ENCODE measurements at places on chromosomes 11 and 22.

DNA sequence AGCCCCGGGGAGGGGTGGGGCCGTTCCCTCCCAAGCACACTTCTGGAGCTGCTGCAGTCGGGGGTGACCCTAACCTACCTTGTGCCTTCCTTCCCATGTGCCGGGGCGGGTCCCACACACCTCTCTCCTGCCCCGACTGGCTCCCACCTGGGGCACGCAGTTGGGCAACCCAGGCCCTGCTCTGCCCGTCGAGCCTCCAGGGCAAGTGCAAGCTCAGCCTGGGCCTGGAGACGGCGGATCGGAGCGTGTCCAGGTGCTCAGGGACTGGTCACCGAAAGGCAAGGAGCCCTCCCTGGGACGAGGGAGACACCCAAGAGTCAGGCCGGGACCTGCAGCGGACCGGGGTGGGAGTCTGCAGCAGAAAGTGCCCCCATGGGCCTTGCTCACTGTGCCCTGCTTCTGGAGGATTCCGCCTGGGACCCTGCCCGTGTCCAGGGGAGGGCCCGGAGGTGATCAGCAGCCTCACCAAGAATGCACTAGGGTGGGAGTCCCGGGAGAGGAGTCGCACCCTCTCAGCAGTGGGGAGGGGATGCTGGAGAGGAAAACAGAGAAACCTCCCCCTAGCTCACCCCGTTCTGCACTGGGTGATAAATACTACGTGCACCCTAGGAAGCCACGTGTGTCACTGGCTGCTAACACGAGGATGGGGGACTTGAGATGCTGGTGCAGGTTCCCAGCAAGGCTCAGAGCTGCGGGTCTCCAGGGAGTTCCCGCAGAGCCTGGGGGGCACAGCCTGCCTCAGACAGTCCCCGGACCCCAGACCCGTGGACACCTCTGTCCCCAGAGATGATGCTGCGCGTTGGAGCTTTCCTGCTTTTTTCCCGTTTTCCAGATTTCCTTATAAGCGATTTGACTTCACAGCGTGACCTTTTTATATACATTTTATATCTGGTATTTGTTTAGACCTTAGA is 5.2 kb upstream of the GATD1 start:
- DNase-seq, result no peak

- DNase-seq, result no peak
These were observed 183.7 kb upstream of the CADM1 start for GRCh38 chr11:115687934-115688333.

DNA sequence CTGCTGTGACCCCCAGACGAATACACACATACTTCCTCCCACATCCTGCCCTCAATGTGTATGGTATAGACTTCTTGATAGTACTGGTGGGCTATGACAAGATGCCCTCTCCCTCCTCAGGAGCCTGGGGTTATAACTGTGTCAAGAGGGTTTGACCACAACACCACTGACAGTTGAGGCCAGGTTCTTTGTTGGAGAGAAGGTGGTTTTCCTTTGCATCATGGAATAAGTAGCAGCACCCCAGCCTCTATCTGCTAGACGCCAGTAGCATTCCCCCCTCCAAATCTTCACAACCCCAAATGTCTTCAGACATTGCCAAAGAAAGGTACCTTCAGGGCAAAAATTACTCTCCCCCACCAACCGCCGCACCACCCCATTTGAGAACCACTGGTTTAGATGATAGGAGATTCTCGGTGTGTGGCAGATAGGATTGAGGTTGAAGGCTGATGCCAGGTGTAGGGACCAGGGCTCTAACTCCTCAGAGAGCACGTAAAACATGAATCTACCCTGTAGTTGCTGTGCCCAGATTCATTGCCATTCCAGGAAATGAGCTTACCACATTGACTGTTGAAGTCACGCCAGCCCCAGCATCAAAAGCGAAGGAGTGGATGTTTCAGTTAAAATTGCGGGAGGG is 5.5 kb upstream of the MYO18B start:
- no peak for DNase-seq

GRCh38 chr22:35008213-35008612 is 57.7 kb upstream of the ISX start:
- no peak for DNase-seq

DNA sequence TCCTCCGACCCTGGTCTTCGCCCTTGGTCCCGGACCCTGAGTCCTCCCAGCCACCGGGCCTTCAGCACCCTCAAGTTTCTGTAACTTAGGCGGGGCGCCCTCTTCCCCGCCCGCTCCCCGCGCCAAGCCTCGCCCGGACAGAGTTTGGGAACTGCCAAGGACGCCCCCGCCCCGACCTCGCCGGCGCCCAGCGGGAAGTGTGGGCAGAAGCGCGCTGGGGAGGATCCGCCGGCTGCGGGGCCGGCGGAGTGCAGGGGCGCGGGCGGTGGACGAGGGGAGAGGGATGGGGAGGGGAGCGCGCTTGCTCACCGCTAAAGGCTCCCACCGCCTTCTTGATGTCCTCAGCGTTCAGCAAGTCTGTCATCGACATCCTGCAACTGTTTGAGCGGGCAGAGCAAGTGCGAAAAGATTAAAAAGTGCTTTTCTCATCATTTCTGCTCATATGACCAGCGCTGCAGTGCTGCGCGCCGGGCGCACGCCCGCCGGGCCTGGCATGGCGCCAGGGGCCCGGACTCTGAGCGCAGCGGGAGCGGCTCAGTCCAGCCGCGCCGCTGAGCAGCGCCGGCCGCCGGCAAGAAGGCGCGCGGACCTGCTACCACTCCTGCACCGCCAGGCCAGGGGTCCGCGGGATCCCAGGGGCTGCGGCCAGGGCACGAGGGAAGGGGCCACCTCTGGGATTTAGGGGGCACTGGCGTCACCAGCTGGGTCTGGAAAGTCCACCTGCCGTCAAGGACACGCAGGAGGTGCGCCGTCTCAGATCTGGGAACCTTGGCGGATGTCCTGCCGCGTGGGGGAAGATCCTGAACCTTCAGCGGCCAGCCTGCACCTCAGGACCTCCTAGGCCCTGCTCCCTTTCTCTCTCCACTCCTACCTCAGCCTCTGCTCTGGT is at the start of gene PVALB:
Gene PVALB, minus strand, starts transcription at position 400 of the 889 bp plus-strand sequence. Its CDS starts 30 bp downstream, at position 370.
- no peak for DNase-seq

GRCh38 chr11:74849525-74850391 is 99.1 kb downstream of the XRRA1 start:
- peak; percentile 35 for DNase-seq
